ENCODE measurements at places on chromosomes 4 and X.

DNA sequence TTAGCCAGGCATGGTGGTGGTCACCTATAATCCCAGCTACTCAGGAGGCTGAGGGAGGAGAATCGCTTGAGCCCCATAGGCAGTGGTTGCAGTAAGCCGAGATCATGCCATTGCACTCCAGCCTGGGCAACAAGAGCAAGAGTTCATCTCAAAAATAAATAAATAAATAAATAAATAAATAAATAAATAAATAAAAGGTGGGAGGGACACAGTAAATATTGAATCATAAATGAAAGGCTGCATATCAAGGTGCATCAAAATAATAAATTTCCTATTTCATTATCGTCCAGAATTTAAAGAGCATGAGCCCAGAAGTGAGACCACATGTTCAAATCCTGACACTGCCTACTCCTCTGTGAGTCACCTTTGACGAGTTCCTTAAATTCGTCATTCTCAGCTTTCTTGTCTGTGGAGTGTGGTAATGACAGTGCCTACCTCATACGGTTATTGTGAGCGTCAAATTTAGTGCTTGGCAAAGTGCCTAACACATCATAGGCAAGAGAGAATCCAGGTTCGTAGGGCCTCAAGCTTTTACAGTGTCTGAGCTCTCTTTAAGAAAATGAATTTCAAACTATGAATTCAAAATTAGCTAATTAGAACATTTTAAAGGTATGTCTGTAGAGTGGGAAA lies 49.9 kb downstream of the IL15 start:
- DNase-seq, result peak; percentile 78

GRCh38 chr4:176953021-176953420 lies 160.3 kb upstream of the VEGFC start:
- no peak for DNase-seq

DNA sequence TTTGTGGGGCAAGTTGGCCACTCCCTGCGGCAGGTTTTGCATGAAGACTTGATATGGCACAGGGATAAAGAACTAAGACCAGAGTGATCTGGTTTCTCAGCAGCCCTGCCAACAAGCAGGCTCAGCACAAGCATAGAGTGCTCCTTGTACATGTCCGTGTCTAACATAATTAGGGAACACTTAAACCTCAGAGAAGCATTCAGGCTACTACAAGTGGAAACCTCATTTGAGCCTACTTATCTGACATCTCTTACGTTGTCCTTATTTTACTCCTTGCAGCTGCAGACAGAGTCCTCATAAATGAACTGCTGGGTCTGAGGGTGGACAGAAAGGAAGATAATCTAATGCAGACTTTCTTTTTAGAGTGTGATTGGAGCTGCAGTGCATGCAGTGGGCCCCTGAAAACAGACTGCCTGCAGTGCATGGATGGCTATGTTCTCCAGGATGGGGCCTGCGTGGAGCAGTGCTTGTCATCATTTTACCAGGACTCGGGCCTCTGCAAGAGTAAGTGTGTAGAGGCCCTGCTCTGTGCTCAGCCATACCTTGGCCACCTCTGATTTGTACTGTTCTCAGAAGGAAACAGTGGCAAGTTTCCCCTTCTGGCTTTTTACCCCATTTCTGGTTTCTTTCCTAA lies 179.1 kb upstream of the ANXA3 start:
- DNase-seq, result no peak

DNA sequence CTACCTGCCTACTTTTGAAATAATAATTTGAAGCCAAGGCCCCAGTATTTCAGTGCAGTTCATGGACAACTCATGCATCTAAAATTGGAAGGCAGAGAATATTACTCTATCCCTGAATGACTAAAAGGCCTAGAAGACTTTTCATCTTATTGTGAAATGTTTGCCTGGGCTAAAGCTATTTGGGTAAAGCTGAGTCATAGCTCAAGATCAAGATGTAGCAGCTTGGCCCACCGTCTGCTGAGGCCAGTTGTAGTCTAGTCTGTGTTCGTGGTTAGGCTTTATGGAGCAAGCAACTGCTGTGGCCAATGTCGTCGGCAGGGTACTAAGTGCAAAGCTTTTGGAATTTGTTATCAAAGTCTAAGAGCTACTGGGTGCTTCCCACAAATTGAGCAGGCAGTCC lies 929.1 kb downstream of the RAB28 start:
- peak; percentile 39 for DNase-seq

DNA sequence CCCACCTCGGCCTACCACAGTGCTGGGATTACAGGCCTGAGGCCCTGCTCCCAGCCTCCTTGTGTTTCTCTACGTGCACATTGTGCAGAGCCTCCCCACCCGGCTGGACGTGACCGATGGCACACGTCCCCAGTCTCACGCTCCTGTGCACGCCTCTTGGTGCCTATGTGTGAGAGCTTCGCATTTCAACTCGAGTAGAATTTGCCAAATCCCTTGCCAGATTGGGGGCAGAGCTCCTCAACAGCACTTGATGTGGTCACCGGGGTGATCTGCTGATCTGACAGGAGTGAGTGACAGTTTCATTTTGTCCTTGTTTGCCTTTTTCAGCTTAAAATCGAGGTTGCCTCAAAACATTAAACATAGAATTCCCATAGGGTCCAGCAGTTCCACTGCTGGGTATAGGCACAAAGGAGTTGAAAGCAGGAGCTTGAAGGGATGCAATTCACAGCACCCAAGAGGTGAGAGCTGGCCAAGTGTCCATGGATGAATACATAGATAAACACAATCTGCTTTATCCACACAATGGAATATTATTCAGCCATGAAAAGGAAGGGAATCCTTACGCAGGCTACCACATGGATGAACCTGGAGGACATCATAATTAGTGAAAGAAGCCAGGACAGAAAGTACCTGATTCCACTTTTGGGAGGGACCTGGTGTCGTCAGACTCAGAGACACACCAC lies 17.6 kb downstream of the TMEM187 start:
- no peak for DNase-seq

DNA sequence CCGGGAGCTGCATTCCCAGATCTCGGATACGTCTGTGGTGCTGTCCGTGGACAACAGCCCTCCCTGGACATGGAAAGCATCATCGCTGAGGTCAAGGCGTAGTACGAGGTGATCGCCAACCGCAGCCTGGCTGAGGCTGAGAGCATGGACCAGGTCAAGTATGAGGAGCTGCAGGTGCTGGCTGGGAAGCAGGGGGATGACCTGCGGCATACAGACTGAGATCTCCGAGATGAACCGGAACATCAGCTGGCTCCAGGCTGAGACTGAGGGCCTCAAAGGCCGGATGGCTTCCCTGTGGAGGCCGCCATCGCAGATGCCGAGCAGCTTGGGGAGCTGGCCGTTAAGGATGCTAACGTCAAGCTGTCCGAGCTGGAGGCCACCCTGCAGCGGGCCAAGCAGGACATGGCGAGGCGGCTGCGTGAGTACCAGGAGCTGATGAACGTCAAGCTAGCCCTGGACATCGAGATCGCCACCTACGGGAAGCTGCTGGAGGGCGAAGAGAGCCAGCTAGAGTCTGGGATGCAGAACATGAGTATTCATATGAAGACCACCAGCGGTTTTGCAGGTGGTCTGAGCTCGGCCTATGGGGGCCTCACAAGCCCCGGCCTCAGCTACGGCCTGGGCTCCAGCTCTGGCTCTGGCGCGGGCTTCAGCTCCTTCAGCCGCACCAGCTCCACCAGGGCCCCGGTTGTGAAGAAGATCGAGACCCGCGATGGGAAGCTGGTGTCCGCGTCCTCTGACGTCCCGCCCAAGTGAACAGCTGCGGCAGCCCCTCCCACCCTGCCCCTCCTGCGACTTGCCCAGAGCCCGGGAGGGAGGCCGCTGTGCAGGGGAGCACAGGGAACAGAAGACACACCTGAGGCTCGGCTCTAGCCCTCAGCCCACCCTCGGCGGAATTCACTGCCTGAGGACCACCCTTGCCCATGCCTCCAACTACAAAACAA lies 29.4 kb upstream of the GABRA3 start:
- no peak for DNase-seq

GRCh38 chr4:145824463-145824862 lies 114.2 kb downstream of the ZNF827 start:
- DNase-seq, result no peak

- no peak for DNase-seq
Measured at GRCh38 chrX:102654696-102655095, 3.4 kb downstream of the GPRASP1 start.

DNA sequence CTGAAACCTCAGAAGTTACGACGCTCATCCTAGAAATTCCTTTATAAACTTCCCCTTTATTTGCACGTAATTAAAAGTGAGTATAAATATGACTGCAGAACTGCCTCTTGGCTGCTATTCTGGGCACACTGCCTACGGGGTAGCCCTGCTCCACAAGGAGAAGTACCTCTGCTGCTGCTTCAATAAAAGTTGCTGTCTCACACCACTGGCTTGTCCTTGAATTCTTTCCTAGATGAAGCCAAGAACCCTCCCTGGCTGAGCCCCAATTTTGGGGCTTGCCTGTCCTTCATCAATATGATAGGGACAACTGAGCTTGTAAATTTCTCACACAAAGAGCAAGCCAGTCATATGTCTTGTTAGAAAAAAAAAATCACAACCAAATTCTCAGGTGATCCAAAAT lies 115.8 kb downstream of the VEGFC start:
- DNase-seq, result no peak

- DNase-seq, result no peak
Measured at GRCh38 chr4:139851133-139851532, 185.5 kb downstream of the MGST2 start.

GRCh38 chr4:15945516-15945915 lies 7.0 kb upstream of the FGFBP1 start:
- no peak for DNase-seq

DNA sequence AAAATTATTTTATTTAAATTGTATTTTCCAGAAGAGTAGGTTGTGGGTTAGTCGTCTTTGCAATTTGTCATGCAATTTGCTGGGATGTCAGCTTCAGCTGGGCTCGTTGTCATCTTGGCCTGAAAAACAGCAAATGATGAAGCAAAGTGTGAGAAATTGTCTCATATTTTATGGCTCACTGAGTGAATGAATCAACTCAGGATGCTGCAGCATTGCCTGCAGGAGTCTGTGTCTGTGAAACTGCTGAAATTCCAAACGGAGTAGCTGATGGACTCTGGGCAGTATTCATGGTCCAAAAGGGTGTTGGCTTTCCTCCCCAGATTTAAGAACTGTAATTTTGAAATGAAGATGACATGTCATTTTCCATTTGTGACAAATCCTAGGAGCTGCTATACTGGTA lies 37.2 kb downstream of the CXCL8 start:
- DNase-seq, result peak; percentile 34

- no peak for DNase-seq
Measured at GRCh38 chr4:159706704-159707103, 603.8 kb downstream of the RAPGEF2 start.

- DNase-seq, result no peak
Measured at GRCh38 chr4:3850128-3850527, 83.9 kb downstream of the ADRA2C start.

DNA sequence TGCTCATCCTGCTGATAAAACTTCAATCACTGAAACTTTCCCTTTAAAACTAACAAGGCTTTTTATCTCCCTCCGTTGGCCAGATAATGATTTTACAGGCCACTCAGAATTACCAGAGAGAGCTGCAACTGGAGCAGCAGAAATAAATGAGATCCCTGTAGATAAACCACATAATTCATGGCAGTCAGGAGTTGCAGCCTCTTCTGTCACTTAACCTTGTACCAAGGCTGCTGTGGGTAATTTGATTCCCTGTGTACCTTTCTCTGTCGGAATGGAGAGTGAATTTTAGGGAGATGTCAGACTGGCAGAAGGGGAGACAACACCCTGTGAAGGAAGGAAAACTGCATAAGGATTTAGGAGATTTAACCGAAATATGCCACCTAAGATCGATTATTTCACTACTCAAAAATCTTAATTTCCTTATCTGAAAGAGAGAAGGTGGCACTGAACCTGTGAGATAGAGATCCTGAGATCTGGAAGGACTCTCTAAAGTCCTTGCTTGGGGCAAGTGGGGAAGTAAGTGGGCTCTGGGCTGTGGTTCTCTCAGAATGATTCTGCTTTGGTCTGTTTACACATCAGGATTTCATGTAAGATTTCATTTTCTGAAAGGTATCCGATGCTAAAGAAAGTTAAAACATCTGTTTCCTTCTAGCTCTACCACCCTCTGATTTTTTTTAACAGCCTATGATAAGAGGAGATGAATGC lies 14.3 kb upstream of the TSPAN5 start:
- DNase-seq, result no peak

- DNase-seq, result no peak
Measured at GRCh38 chr4:156665780-156666366, 305.7 kb downstream of the PDGFC start.

DNA sequence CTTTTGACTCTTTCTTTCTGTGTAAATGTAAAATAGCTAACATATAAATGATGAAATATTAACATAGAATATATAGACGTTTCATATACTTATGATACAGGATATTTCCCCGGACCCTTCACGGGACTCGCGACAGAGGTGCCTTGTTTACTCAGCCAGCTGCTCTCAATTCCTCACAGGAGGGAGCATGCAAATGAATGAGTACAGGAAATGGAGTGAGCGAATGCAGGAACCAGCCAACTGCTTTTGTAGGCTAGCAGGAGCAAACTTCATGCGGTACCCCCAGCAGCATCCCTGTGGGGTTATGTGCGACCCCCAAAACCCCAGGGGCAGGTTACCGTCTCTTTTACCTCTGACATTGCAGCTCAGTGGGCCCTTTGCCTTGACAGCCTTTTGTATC lies 110.3 kb upstream of the PDHA2 start:
- no peak for DNase-seq

DNA sequence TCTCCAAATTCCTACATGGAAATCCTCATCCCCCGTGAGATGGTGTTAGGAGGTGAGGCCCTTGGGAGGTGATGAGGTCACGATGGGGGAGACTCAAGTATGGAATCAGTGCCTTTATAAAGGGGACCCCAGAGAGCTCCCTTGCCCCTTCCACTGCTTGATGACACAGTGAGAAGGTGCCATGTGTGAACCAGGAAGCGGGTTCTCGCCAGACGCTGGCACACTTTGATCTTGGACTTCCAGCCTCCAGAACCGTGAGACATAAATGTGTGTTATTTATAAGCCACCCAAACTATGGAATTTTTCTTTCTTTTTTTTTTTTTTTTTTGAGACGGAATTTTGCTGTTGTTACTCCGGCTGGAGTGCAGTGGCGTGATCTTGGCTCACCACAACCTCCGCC lies 237.6 kb downstream of the DHRSX start:
- DNase-seq, result no peak

- no peak for DNase-seq
Measured at GRCh38 chrX:154720067-154720466, 30.8 kb downstream of the GAB3 start.

DNA sequence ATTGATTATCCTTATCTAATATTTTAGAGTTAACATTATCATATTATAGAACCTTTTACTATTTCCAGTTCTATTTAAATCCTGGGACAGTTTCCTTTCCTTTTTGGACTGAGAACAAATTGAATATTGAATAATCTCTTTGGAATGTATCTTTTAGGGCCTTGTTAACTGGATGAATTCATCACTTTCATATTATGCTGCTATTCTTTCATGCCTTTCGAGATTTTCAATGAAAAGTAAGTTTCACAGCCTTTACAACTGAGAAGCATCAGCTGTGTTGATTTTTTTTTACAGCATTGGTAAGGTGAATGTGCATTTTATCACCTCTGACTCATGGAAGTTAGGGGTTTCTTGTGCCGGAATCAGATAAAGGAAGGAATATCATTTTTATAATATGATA lies 39.6 kb downstream of the PDLIM5 start:
- DNase-seq, result peak; percentile 79

GRCh38 chr4:124433500-124433899 lies 279.0 kb downstream of the ANKRD50 start:
- DNase-seq, result peak; percentile 34
